ENCODE measurements at places on chromosomes 6 and 20. TPM values are rescaled to one million over a fixed set of nuclear protein-coding genes. Genes with fewer than 3 reads are reported as not detected.
A peak's percentile ranks its signal among the peaks of the same experiment; 100 is the strongest.

Gene CTCFL
- polyA plus RNA-seq, result not detected

- no peak for DNase-seq
Measured at GRCh38 chr6:11960909-11961779, 51.0 kb upstream of the HIVEP1 start.

Gene PTPRT
- polyA plus RNA-seq, result 0.04 TPM

- no peak for DNase-seq
Measured at GRCh38 chr6:143603455-143603854, 74.3 kb upstream of the PHACTR2 start.

DNA sequence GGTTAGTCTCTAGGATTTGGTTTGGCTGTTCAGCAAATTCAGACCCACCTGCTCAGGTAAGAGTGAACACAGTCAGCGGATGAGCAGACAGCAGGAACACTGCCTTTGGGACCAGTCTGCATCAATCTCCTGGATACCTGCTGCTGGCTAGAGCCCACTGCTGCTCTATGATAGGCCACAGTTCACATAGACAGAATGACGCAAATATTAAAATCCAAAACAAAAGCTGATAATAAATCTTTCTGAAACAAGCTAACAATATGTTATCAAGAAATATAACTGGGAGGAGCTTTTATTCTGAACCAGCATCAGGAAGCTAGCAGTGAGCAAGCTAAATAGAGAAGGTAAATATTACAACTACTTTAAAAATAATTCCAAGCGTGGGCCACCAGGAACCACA is at the start of gene TAAR1:
TAAR1 (minus strand) TSS at position 101 of the 400 bp plus-strand sequence. CDS start 13,179 bp downstream, outside the sequence.
- DNase-seq, result no peak

DNA sequence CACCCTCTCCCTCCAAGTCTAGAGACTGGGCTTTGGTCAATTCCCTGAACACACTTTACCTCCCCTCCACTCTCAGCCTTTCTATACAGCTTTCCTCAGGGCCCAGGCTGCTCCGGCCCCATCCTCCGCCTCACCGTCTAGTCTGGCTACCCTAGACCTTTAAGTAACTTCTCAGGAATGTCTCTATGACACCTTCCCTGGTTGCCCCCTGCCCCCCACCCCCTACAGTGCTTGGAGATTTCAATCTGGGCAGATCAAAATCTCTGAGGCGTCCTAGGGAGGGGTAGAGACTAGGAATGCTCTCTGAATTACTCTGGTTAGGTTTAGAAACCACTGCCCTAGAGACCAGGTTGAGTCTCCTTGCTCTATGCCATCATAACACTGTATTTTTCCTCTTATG is 6.1 kb downstream of the UBE2J1 start:
- DNase-seq, result no peak

DNA sequence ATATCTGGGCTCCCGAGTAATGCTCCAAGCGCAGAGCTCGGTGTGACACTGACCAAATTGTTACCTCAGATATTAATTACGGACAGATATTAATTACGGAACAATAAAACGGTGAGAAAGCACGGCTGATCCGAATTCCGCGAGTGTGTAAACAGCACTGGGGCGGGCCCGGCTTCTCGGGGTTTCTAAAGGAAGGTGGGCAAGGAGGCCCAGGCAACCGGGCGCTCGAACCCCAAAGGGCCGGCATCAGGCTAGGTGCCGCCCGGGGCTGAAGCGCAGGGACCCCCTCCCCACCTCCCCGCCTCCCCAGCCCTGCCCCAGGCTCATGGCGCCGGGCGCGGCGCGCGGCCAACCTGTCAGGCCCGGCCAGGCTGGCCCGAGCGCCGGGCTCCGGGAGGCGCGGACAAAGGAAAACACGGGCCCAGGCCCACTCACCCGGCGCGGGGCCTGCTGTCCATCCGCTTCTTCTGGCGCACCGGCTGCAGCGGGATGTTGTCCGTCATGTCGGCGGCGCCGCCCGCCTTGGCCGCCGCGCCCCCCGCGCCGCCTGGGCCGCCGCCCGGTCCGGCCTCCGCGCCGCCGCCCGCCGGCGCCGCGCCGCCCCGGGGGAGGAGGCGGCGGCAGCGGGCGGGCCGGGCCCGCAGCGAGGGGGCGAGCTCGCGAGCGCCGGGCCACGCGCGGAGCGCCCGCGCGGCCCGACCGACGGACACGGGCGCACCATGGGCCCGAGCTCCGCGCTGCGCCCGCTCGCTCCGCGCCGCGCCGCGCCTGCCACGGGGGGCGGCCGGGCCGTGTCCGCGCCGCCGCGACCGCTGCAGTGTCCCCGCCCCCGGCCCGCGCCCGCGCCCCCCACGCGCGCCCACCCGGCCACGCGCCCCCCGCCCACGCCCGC is at the start of gene ATP9A:
ATP9A (minus strand) TSS at position 524 of the 892 bp plus-strand sequence; CDS start at position 503, 21 bp downstream.
- peak; percentile 50 for DNase-seq

- DNase-seq, result no peak
Measured at GRCh38 chr20:48284837-48285236, 499.6 kb upstream of the SULF2 start.

- peak; percentile 29 for DNase-seq
Measured at GRCh38 chr6:146905181-146905704, 299.0 kb upstream of the STXBP5 start.

DNA sequence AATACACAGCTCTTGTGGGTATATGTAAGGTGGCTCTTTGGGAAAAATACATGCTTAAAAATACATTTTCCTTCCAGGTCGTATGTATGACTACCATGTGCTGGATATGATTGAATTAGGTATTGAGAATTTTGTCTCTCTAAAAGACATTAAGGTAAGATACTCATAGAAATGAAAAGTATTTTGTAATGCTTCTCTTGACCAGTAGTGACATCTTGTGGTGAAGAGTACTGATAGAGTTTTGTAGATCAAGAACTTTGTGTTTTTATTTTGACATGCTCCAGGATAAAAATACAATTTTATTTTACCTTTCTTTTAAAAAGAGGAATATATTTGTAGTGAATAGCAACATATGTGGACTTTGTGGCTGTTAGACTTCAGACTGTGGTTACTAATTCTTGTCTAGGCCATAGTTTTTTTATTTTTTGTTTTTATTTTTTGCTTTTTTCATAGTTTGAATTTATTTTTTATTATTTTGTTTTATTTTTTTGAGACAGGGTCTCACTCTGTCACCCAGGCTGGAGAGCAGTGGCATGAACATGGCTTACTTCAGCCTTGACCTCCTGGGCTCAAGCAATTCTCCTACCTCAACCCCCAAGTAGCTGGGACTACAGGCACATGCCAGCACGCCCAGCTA is 17.9 kb downstream of the RPF2 start:
- no peak for DNase-seq

DNA sequence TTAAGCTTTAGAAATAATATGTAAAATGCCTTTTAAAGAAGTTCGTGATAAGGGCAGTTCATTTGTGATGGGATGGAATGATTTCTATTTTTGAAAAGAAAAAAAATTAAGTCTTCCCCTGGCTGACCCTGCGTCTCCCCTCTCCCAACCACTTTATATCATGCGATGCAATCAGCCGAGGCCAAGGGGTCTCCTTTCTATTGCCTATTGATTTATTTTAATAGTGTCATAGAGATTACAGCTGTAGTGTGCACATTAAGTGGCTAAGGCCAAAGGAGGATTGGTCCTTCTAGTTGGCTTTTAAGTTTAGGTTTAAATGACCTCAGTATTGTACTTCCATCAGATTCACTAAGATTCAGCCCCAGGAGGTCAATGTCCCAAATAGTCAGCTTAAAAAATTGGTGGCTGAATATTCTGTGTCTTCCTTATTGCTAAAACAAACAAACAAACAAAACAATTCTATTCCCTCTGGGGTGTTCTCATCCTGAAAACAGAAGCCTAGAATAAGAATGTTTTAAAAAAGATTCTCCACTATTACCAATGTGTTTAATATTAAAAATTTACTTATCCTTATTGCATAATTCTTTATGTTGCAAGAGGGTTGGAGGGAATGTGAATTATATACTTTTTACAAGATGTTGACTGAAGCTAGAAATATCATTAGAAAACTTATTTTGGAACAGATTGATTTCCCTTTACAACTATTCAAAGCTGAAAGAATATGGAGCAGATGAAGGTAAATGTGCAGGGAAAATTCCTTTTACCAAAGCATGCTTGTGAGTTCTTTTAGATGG is 359.1 kb downstream of the SAMD5 start:
- DNase-seq, result no peak

DNA sequence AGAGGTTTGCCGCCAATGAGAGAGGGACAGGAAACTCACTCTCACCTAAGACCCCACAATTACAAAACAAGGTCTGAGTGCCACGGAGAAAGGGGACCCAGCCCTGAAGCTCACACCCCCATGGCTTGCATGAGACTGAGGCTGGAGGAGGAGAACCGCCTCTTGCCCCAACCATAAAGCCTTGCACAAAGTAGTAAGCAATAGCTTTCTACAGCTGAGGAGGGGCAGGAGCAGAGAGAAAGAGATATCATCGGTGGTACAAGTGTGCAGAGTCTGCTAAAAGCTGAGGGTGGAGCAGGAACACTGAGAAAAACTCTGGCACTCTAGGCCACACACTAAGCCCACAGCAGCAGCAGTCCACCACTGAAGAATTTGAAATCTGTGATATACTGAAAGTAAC is 37.7 kb downstream of the OSTM1 start:
- DNase-seq, result no peak

- DNase-seq, result no peak
Measured at GRCh38 chr20:43840382-43841070, 74.1 kb upstream of the TOX2 start.

Gene EHMT2
- 15.2 TPM for polyA plus RNA-seq

GRCh38 chr6:135299256-135299655 is 118.1 kb downstream of the MYB start:
- DNase-seq, result no peak

GRCh38 chr6:15369838-15370237 is 124.0 kb downstream of the JARID2 start:
- DNase-seq, result no peak

Data from heart left ventricle (tissue), 16 donors.